ENCODE measurements at places on chromosomes 2 and 18.

DNA sequence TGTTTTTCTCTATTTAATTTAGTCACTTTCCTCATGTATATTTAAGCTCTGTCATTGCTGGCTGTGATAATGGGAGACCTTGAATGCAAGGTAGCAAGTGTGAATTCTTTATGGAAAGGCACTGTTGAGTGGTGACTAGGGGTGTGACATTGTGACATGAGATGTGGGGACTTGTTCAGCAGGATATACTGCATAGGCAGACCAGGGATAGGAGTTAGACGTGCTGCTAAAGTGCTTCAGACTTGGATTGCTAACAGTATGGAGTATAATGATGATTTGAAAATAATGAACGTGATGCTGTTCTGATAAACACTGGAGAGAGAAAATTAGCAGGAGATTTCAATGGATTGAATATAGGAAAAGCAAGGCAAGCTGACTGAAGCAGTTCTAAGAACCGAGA lies 135.1 kb downstream of the NCOA1 start:
- DNase-seq, result no peak

DNA sequence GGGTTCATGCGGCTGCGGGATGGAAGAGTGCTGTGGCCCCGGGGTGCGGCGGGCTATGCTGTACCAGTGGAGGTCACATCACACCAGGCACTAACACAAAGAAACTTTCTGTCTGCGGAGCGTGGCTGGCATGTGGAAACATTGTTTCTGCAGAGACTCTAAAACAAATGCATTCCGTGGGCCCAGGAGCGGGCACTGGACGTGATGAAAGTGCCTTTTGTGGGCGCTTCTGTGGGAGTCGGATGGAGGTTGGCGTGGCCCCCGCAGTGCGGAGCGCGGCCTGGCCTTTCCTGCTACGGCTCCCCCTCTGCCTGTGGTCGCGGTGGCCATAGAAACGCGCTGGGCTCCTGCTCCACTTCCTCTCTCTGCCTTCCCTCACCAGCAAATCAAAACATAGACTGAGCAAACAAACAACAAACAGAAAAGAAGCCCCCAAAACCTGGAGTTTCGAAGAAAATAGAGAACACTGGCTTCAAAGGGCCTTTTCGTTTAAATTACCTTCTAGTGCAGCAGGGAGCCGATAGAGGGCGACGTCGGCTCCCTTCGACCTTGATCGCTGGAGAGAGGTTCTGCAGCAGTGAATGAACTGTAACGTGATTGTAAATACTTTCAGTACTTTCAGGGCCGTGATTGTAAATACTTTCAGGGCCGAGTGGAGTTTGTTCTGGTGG lies 51.4 kb downstream of the KIF5C start:
- peak; percentile 30 for DNase-seq

DNA sequence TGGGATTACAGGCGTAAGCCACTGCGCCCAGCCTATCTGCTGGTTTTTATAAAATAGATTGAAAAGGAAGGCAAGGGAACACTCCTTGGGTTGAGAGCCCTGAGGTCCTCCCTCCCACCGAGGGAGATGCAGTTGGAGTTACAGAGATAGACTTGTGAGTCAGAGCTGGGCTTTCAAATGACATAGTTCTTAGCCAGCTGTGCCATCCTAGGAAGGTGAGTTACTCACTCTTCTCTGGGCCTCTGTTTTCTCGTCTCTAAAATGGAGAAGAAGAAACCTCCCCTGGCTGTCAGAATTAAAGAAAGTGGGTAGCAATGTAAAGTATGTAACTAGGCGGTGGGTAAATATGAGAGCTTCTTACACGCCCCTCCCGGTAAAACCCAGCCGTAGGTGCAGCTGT lies 2.4 kb downstream of the LRRFIP1 start:
- DNase-seq, result no peak

GRCh38 chr2:170396799-170397459 lies 219.0 kb downstream of the MYO3B start:
- DNase-seq, result no peak

DNA sequence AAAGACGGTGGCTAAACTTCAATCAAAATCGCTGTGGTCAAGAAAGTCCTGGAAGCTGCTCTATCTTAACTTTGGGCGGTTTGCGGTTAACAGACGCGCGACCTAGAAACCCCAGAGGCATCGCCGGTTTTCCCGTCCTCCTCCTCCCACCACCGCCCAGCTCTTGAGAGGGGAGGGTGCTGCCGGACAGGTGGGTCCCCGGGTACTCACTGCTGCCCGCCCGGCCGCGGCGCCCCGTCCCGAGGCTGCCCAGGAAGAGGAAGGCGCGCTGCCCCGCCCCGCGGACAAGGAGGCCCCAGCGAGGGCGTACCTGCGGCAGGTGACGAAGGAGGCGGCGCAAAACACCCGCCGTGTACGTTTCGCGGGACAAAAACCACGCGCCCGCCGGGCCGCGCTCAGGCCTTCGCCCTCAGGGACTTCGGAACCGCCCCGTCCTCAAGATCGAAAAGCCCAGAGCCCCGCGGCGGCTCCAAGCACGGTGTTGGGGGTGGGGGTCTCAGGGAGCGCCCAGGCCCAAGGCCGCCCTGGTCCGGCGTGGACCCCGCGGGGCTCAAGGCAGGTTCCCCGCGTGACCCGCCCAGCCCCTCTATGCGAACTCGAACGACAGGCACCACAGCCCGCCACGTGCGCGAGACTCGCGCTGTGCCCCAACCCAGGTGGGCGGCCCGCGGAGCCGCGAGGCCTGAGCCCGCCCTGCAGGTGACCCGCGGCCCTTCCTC lies at the start of gene SH3YL1:
Gene SH3YL1 (minus strand): TSS at position 259 of the 719 bp plus-strand sequence. CDS start 48 bp downstream, at position 211.
- DNase-seq, result peak; percentile 45

GRCh38 chr18:35029770-35030169 lies 11.4 kb upstream of the MAPRE2 start:
- no peak for DNase-seq

- no peak for DNase-seq
Measured at GRCh38 chr2:220779511-220779910, 792.6 kb downstream of the EPHA4 start.

DNA sequence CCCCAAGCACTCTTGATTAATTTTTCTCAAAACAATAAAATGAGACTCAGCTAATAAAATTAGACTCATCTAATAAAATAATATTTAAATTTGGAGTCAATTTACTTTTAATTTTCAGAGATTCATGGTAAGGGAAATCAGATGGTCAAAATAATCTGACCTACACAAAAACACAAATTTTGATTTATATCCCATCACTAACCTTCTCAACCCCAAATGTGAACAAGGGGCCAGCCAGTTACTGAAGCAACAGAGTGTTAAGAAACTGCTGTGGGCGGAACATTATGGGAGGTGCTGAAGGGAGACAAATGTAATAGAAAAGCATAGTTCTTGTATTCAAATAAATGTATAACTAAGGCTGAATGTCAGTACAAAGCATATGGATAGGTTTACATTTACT lies 28.5 kb upstream of the PPP3R1 start:
- no peak for DNase-seq

DNA sequence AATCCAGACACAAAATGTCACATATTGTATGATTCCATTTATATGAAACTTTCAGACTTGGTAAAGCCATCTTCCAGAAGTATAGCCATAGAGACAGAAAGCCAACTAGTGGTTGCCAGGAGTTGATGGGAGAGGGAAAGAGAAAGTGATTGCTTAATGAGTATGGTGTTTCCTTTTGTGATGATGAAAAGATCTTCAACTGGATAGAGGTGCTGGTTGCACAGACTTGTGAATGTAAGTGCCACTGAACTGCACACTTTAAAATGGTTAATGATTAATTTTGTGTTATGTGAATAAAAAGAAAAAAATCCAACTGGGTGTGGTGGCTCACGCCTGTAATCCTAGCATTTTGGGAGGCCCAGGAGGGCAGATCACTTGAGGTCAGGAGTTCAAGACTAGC lies 135.3 kb upstream of the SLC1A4 start:
- no peak for DNase-seq

GRCh38 chr2:235144291-235144690 lies 192.5 kb downstream of the SH3BP4 start:
- no peak for DNase-seq

- DNase-seq, result no peak
Measured at GRCh38 chr2:118989481-118989880, 47.5 kb downstream of the MARCO start.

GRCh38 chr2:62740221-62740620 lies 34.7 kb downstream of the EHBP1 start:
- no peak for DNase-seq

DNA sequence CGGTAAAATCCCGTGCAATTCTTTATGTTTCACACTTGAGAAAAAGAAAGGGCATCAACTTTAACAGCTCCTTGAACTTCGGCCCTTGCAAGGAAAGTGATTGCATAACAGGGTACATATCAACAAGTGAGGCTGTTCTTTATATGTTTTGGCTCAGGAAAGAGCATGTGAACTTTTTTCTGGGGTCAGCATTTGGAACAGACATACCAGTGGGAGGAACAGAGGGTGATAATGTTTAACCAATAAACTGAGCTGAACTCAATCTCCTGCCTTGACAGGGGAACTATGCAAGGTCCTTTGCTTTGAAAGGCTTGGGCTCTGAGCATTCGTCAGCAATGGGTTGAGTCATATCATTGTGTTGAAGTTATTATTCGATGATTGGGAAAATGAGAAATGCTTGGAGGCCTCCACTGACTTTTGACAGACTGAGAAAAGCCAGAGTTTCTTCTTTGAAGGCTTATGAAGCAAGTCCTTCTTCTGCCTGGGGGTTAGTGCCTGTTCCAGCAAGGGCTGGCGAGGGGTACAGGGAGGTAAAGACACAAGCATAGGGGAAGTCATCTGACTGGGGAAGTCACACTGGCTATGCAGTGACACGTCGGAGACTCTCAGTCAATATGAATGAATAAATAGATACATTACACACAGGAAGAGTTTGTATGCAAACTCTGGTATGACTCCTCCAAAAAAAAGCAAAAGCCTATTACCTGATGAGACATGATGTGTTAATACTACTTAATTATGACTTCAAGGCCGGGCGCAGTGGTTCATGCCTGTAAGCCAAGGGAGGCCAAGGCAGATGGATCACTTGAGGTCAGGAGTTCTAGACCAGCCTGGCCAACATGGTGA lies 57.2 kb downstream of the CYB5A start:
- no peak for DNase-seq

DNA sequence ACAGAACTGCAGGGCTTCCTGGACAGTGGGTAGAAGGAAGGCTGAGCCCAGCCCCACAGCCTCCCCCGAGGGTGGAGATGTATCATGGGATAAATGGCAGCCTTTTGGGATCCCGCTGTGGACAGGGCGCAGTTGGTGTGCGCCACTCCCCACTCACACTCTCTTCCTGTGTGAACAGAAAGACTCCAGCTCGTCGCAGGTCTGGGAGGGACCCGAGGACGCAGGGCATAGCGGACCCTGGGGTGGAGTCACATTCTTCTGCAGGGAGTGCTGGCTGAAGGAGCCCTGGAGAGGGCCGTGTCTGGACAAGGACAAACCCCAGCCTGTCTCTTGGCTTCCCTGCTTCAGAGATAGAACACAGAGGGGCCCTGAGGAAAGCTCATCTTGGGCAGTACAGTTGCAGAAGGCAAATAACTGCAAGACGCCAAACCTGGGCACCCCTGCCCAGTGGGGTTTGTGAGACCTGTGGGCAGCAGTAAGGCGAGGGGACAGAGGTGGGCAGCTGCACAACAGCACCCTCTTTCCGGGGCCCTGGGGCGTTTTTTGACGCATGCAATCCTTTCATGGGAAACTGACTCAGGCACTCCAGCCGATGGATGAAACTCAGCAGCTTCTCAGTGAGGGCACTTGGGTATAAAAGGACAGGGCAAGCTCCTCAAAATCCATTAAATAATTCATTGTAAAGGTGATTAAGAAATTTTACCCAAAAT lies 101.9 kb downstream of the USP40 start:
- no peak for DNase-seq

DNA sequence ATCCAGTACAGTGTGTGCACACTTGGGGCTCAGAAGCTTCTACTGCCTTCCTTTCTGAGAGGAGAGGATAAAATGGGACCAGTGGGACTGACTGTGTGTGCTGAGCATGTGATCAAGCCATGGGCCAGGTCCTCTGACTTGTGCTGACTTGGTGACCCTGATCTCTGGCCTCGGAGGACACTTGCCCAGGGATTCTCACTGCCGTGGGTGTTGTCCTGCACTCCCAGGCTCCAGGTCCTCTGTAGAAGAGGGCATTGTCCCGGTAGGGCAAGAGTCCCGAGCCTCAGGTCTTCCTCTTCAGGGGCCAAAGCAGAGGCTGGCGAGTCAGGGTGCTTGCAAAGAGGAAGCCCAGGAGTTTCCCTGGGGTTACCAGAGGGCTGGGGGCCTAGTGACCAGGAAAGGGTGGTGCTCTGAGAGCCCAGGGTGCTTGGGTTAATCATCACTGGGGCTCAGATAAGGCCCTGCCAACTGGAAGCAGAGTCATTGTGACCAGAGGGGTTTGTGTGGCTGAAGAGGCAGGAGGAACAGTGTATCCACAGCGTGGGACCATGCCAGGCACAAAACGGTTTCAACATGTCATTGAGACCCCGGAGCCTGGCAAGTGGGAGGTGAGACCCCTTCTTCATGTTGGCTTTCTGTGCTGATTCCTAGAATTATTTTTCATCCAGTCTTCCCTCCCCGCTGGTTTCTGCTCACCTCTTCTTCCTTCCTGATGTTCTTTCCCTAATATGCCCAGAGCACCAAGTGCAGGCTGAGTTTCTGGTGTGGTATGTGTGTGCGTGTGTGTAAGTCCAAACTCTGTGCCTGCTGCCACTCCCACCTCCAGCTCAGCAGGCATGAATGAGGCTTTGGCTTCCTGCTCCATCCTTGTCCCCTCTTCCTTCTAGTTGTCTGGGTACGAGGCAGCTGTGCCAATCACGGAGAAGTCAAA lies at the start of gene GCKR:
Gene GCKR (plus strand): TSS at position 483 of the 931 bp plus-strand sequence. CDS start 66 bp downstream, at position 549.
- no peak for DNase-seq

GRCh38 chr2:196758474-196759377 lies 40.8 kb downstream of the GTF3C3 start:
- DNase-seq, result no peak

GRCh38 chr18:32271672-32272208 lies 81.9 kb downstream of the MEP1B start:
- DNase-seq, result no peak

DNA sequence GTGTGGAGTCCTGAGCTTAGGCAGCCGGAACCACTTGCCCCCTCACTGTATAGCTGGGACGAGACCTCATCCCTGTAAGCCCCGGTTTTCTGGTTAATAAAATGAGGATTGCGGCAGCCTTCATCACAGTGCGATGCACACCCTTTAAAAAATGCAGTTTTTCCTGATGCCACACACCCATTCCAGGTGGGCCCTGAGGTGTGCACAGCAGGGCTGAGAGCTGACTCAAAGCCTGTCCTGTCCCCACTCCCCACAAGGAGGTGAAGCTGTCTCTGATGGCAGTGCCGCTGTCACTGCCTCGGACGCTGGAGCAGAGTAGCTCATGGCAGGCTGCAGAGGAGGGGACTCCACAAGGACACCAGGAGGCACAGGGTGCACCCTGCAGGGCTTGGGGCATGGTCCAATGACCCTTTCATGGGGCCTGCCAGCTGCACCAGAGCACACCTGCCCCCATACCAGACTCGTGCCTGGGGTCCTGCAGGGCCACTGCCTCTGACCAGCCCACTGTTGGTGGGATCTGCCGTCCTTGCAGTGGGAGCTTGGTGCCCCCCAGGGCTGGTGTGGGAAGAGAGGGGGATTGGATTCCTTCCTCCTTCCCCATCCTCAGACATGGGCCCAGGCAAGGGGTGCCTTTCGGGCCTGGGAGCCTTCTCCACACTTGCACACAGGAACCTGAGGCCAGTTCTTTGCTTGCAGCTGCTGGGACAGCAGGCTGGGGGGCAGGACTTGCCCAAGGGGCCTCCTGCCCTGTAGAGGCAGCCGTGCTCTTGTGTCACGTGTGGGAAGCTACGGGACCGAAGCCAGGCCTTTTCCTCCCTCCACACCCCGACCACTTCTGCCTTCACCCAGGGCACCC lies 22.8 kb downstream of the GPC1 start:
- DNase-seq, result no peak

All from stimulated activated naive CD4-positive, alpha-beta T cell treated with Interleukin-2 at 50 U/mL for 16 hours (primary cell).